Posterior cingulate gyrus (tissue), 11 donors: ENCODE measurements at places on chromosomes 3 and 15.

DNA sequence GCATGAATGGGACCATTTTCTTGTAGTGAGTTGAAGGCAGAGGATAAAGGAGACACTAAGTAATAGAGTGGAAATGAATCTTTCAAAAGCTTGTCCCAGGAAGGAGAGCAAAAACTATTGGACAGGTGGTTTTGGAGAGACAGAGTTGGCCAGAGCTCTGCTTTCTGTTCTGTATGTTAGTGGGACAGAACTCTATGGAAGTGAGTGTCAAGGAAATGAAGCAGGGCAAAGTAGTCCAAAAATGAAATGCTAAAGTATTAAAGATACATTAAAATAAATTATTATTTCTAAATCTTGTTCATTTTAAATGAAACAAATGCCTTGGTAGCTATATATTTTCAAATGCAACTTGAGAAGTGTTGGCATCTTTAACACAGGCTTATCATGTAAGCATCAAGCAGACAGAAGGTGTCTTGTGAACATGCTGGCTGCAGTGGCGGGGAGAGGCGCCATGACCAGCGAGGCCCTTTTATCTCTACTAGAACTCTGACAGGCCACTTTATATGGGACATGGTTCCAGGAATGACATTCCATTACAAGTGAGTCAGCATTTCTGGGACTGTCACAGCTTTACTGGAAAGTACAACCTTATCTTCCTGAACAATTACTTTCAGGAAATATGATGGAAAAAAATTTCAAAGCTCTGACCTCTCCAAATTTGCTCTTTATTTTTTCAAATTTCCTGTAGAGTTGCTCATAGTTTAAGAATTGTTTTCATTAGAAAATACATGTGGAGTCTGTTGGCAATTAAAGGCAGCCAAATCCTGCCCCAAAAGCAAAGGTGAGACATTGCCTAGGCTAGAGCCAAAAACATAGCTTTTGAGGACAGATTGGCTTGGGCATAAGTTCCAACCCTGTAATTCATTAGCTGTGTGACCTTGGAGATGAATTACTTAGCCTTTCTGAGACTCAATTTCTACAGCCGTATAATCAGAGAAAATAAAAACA is 106.5 kb downstream of the ECT2 start:
- no peak for DNase-seq

- DNase-seq = no peak
These were observed 58.3 kb downstream of the LRIG1 start for GRCh38 chr3:66442254-66443117.

GRCh38 chr3:60497902-60498301 is 753.4 kb downstream of the FHIT start:
- DNase-seq = no peak

- no peak for DNase-seq
These were observed 77.6 kb downstream of the SSR3 start for GRCh38 chr3:156477323-156477722.

GRCh38 chr3:16789344-16790120 is 95.2 kb upstream of the PLCL2 start:
- DNase-seq = no peak

GRCh38 chr15:70160267-70160666 is 62.5 kb upstream of the TLE3 start:
- DNase-seq = no peak

- DNase-seq = no peak
These were observed 1.9 kb upstream of the BCL2L10 start for GRCh38 chr15:52114261-52115055.

DNA sequence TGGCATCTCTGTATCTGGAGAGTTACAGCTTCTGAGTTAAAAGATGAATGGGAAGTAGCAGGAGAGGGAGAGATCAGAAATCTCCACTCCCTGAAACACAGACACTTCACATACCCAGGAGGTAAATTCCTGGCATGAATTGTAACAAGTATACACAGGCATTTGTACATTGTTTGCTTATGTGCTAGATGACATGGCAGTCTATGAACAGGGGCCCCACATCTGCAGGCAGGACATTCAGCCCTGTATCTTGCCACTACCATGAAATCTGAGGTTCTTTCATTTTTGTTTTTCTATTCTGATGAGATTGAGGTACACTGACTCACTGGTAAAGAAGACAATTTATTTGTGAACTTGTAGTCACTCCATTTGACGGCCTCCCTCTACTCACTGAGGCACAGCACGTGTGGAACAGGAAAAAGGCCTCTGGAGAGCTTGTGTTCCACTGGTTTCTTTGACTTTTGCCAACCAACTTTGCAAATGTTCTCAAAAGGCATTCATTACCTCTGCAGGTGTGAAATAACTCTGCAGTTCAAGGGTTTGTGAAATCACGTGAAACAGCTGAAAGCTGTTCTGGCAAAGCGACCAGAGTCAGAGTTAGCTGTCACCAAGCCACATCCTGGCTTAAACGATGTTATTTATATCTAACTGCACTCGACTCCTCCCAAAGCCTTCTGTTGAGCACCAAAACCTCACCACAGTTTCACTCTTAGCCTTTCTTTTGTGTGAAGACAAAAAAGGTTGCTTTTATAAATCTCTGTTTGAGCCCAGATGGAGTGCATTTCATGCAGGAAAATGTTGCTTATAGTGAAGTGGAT is 401.3 kb upstream of the CFAP20DC start:
- no peak for DNase-seq

GRCh38 chr3:34301313-34301712 is 502.9 kb downstream of the PDCD6IP start:
- DNase-seq = no peak

DNA sequence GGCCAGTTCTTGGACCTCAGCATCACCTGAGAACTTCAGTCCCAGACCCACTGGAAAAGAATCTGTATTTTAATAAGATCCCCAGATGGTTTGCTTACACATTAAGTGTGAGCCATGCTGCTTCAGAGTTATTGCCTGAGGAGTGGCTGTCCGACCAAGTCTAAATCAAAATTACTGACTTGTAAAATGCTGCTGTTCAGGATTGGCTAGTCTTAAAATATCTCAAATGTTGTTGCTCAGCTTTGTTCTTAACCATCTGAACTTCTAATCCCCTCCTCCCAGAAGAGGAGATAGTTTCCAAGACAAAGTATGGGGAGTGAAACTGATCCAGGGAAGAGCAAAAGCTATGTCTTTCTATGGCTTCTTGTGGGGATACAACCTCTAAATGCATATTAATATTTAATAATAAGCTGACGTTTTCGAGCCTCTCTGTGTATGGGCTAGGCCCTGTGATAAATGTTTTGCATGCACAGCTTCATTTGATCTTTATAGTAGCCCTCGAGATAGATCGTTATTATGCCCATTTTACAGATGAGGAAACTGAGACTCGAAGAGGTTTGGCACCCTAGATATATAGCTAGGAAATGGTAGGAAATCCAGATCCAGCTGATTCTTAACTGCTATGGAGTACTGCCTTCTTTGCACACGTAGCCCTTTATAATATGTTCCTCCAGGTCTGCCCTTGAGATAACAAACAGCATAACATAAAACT is 52.2 kb downstream of the DNASE1L3 start:
- DNase-seq = no peak

DNA sequence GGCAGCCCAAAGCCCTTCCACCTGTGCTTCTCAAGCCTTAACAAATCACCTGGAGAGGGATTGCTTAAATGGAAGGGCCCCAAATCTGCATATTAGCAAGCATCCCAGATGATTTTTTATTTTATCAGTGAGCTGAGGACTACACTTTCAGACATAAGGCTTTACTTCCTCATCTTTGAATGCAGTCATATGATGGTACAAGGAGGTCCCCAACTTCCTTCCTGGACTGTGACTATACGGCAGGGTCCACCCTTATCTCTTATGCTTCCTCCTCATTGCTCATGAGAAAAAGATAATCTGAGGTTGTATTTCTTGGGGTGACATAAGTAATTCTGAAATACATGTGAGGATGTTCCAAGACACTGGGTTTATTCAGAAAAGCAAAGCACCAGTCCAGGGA is 13.7 kb upstream of the HEG1 start:
- no peak for DNase-seq

DNA sequence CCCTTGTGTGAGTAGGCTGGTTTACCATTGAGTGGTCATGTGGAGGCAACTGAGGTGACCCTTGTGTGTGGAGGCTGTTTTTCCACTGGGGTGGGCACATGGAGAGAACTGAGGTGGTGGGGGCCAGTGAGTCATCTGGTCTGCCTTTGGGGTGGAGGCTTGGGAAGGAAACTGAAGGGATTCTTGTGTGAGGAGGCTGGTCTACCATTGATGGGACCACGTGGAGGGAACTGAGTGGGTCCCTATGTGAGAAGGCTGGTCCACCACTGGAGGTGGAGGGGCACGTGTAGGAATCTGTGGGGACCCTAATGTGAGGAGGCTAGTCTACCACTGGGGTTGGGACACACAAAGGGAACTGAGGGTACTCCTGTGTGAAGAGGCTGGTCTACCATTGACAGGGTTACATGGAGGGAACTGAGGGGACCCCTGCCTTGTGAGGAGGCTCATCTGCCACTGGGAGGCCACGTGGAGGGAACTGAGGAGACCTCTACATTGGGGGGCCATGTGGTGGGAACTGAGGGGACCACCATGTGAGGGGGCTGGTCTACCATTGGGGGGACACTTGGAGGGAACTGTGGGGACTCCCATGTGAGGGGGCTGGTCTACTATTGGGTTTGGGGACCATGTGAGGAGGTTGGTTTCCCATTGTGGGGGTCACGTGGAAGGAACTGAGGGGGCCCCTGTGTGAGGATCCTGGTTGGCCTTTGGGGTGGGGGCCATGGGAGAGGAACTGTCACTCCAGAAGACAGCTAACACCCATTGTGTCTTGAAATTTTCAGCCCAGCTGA is 164.5 kb downstream of the WNT7A start:
- DNase-seq = no peak

- no peak for DNase-seq
These were observed 223.2 kb downstream of the MBNL1 start for GRCh38 chr3:152491922-152492321.

- no peak for DNase-seq
These were observed 142.7 kb downstream of the NSMCE3 start for GRCh38 chr15:29126821-29127461.

GRCh38 chr3:117285737-117286136 is 576.2 kb downstream of the TUSC7 start:
- no peak for DNase-seq

DNA sequence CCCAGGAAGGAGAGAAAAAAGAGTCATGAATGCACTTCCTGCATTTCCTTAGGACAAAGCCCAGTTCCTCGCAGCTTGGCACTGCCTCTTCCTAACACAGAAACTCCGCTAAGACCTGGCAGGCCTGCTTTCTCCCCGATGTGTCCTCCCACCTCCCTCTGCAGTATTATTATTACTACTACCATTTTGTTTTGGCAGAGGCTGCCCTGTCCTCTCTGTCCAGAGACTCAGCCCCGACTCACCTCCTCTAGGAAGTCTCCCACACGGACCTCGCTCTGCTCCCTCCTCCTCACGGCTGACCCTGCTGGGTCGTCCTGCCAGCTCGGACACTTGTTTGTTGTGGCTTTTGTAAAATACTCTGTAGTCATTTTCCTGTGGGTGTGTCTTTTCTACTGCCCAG is 107.2 kb upstream of the HACD2 start:
- no peak for DNase-seq

DNA sequence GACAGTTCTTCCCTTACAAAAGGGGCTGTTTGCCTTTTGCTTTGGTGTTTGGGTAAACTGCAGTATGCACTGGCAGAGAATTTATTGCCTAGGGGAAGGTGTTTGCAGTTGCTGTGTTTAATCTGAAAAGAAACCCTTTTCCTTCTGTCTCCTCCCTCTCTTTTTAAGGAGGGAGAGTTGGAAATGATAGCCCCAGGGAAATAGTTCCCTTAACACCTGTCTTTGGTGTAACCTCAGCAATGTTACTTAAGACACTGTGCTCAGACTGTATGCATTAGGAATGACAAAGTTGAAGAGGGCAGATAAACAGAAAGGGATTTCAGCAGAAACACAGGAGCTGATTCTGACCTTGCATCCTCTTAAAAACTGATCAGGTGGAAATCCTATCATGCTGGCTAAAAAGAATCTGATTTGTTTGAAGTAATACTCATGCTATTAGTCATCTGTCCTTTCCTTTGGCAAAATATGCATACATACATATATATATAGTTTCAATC is 125.4 kb downstream of the TP63 start:
- DNase-seq = no peak

DNA sequence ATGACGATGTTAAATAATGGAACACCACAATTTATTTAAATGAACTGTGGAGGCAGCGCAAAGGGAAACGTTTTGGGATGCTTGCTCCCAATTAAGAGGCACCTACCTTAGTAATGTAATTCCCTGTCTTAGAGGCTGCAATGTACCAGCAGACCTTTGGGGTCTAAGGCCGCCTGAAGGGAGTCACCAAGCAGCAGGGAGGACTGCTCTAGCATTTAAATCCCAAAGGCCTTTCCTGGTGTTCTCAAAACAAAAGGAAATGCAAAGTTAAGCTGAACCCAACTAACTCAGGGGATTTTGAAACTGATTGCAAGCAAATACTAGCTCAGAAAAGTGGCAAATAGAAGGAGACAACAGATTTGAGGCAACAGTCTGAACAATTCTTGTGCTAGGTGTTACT is 510.8 kb downstream of the GABRG3 start:
- no peak for DNase-seq

DNA sequence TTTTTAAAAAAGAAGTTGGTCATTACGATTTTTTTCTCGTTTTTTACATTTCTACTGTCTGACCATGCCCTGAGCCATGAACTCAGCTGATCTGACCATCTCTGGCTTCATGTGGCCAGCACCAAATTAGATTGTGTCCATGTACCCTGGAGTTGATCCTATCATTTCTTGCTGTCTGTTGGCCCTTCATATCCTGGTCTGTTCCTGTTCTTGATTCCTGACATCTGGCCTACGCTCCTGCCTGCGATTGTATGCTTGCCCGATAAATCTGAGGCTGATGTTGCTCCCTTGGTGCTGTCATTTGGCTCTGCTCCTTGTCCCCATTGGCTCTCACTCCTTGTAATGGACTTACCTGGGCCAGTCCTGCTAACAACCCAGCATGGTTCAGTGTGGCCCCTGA is 89.8 kb upstream of the IGSF10 start:
- no peak for DNase-seq

- DNase-seq = no peak
These were observed 74.9 kb upstream of the PPIB start for GRCh38 chr15:64237677-64238076.

- DNase-seq = no peak
These were observed 21.8 kb downstream of the CCDC32 start for GRCh38 chr15:40543082-40543481.

DNA sequence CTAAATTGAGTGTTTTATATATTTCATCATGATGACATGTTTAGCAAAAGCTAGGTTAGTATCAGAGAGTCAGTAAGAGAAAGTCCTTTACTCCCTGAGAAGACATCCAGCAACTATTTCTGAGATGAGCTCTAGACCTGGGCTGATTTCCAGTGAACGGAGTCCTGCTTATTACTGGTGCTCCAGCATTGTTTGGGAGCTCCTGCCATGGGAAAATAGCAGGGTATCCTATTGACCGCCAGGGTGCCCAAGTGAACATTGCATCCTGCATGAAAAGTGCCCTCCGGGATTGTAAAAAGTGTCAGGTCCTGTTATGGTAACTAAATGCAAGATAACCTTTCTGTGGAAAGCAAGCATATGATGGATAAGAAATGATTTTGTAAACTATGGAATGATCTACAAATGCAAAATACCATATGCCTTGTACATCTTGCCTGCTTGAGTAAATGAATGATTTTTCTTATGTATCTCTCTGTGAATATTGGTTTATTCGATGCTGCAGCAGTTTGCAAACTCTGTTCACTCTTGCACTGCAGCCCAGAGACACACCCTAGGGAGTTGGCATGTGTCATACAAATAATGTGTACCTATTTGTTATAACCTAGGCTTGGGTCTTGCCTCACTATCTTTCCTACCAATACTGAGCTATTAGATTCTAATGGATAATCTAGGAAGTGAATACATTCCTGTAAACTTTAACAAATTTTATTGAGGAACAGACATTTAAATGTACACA is 96.7 kb downstream of the IL5RA start:
- no peak for DNase-seq
